ENCODE measurements at places on chromosomes 7 and 10.
A peak's percentile ranks its signal among the peaks of the same experiment; 100 is the strongest.

DNA sequence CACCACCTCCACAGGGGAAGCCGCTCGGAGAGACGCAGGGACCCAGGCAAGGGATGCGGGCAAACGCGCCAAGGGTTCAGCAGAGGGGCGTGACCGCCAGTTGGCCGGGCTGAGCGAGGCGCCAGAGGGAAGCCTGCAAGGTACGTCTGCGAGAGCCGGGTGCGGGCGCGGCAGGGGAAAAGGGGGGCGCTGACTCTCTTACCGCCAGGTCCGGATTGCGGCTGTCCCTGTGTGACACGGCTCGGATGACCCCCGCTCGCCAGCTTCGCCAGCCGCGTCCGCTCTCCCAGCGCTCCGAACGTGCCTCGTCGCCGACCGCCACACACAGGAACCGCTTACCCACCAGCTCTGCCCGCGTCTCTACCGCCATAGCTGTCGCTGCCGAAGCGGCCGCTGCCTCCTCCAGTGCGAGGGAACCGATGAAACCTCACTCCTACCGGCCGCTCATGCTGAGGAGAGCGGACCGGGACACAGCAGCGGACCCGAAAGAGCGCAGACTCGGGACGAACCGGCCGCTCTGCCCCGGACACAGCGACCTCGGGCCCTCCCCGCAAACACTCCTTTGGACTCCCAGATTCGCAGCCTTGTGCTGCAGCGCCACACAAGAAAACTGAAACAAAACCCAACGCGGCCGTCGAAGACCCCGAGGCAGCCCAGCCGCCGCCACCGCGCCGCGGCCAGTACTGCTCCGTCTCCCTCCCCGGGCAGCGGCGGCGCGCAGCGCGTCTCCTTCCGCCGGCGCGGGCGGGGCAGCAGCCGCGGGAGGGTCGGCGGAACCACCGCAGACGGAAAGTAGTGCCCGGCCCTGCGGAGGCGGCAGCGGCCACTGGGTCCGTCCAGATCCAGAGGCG is at the start of gene JMJD1C:
Gene JMJD1C (minus strand): TSS at position 685 of the 851 bp plus-strand sequence. CDS start 315 bp downstream, at position 370.
- peak; percentile 17 for DNase-seq

GRCh38 chr10:7484456-7485243 is 73.8 kb upstream of the SFMBT2 start:
- peak; percentile 27 for DNase-seq

GRCh38 chr7:76395965-76396726 is 13.4 kb downstream of the SSC4D start:
- DNase-seq = no peak

DNA sequence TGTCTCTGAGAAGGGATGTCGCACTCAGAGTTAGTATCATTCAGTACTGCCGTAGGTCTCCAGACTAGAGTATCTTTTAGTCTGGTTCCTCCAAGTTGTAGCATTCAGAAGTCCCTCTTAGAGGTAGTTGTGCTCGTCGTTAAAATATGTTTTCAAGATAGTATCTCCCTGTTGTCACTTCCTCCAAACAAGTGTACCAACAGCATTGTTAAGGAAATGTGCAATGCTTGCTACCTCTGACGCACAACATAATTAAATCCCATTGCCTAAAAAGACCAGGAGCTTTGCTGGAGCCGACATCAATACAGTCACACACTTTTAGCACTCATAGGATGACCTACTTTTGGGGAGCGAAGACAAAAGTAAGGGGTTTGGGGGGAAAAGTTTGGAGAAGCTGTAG is 80.0 kb upstream of the STK17A start:
- DNase-seq = no peak

GRCh38 chr10:127968659-127969058 is 61.8 kb downstream of the PTPRE start:
- DNase-seq = no peak

GRCh38 chr7:110947408-110947807 is 143.5 kb upstream of the LRRN3 start:
- no peak for DNase-seq

GRCh38 chr7:138000081-138000701 is 1.7 kb downstream of the CREB3L2 start:
- no peak for DNase-seq

- no peak for DNase-seq
These were observed 27.3 kb upstream of the IFRD1 start for GRCh38 chr7:112422842-112423496.

- no peak for DNase-seq
These were observed 41.6 kb downstream of the NEBL start for GRCh38 chr10:20855398-20856038.

DNA sequence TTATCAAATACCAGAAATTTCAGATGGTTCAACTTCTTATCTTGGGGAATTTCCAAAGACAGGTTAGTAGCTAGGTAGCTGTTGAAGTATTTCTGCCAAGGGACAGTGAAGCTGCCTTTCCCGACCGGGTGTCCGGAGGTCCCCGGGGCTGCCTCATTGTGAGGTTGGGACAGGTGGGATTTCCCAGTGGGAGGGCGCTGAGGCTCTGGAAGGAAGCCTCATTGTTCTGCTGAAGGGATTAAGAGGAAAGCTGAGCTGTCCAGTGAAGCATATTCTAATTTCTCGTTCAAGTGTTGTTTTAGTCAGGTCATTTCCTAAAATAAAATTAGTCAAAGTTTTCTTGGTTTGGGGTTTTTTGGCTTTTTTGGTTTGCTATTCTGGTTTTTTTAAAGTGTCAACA is 244.2 kb downstream of the MGMT start:
- DNase-seq = no peak

DNA sequence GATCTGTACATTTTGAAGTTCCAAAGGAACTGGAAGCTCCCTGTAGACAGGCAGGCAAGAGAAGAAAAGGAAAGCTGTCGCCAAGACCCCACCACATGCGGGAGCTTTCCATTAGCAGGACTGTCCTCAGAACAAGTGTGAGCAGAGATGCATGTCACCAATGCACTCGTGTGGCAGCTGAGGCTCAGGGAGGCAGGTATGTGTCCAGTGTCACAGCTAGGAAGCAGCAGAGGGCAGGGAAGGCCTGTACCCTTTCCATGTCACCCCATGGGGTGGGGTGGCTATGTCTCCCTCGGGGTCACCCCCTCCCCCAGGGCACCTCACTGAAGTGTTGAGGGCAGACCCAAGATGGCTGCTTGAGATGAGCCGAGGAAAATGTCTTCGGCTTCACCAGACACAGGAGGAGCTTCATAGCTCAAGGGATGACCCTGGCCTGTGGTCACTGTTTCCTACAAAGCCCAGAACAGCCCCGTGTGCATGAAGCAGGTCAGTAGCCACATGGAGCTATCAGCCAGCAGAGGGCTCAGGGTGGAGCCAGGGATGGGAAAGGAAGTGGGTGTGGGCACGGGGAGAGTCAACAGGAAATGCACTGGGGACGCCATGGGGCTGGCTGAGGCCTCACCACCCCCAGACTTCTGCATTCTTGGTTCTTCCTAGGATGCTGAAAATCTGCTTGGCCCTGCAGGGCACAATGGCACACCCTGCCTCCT is 96.6 kb downstream of the FAM53B start:
- peak; percentile 33 for DNase-seq

- DNase-seq = no peak
These were observed 179.2 kb downstream of the SH3PXD2A start for GRCh38 chr10:103676058-103676785.

DNA sequence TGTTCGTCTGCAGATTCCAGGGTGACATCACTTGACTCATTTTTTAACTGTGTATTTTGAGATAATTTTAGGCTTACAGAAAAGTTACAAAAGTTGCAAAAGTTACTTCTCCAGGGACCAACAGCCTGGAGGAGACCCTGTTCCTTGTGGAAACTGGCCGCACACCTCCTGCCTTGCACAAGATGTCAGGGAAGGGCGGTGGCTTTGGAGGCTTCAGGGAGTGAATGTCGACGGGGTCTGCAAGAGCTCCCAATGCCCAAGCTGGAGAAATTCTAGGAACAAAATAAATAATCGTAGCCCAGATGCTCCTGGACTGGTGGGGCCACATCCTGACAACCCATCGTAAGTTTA is 62.2 kb upstream of the FAM20C start:
- no peak for DNase-seq

- no peak for DNase-seq
These were observed 308.2 kb upstream of the NEBL start for GRCh38 chr10:21205328-21205727.

DNA sequence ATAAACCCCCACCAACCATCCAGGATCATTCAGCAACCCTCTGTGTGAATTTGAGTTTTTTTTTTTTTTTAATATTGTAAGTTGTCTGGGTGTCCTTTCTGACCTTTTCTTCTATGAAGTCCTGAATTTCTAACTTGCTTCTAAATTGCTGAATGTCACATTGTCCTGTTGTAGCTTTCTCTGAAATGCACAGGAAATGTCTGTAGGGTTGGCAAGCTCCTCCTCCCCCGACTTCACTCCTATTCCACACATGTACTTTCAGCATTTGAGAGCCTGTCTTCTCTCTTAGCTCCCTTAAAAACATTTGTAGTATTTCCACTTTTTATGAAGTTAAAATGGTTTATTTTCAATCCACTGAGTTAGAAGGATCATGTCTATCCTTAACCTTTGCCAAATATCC is 3.3 kb upstream of the CNNM2 start:
- DNase-seq = no peak
